ENCODE measurements at places on chromosomes 5 and 9. TPM values are rescaled to one million over a fixed set of nuclear protein-coding genes. Genes with fewer than 3 reads are reported as not detected.
A peak's percentile ranks its signal among the peaks of the same experiment; 100 is the strongest.

DNA sequence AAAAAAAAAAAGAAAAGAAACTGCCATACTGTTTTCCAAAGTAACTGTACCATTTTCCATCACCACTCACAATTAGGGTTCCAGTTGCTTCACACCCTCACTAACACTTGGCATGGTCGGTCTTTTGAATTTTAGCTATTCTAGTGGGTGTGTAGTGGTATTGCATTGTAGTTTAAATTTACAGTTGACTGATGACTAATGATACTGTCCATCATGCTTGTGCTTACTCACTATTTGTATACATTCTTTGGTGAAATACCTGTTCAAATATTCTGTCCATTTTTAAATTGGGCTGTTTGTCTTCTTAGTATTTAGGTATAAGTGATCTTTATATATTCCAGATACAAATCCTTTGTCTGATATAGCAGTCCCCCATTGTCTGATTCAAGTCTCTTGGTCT, 36.2 kb upstream of the ZNF169 start:
- DNase-seq = no peak

DNA sequence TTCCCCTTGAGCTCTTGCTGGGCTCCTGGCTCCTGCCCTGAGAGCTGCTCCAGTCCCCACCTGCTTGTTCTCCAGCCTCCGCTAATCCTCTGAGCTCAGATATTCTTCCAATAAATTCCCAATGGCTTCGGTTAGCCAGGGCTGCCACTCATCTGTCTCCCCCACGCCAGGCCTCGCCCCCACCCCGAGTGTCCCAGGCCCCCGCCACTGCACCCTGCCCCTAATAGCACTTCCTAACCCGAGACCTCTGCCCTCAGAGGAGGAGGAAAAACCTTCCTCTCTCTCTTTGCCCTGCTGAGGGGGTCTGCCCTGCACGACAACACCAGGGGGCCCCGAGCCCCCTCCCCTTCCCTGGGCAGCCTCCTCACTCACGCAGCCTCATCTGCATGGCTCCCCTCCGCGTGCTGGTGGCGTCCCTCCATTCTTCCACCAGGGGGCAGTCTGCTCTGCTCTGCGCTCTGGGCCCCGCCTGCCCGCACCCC, 5.4 kb upstream of the LCN15 start:
- DNase-seq = peak; percentile 65

DNA sequence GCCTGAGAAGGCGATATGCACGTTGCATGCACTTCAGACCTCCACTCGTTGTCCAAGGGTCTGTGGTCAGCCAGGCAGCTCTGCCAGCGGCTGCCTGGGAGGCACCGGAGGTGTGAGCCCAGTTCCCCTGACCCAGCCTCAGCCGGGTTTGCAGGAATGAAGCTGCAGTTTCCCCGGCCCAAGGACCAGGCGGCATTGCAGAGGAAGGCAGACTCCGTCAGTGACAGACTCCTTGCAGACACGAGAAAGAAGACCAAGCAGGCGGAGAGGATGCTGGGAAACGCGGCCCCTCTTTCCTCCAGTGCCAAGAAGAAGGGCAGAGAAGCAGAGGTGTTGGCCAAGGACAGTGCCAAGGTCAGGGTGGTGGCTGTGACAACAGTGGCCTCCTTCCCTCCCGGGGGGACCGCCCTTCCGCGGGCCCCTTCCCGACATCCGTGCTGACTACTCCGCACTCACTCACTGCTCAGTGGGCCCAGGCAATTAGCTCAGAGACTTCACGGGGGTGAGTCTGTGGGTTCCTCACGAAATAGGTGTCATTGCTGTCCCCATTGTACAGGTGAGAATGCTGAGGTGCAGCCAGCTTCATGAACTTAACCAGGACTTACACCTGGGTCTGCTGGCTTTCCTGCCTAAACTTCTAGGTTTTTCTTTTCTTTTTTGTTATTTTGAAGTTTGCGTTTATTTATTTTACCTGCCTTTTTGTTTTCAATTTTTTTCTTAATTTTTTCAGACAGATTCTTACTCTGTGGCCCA, 10.8 kb upstream of the AIF1L start:
- no peak for DNase-seq

The UBAP2 gene
- total RNA-seq = 78.5 TPM

DNA sequence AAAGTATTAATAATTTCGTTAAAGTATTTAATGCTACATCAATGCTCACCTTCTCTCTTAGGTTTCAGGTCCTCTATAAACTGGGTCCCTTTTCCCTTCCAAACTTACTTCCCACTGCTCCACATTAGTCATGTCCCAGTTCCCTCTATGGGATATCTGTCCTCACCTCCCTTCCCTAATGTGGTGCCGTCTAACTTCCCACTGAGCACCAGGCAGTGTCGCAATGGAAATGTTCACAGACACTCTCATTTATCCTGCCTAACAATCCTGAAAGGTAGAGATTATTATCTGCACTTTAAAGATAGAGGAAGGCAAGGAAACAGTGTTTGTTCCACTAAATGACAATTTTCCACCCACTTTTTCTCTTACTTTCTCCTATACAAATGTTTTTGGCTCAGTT, 329.7 kb downstream of the CWC27 start:
- no peak for DNase-seq

The CDH9 gene
- 0.25 TPM for total RNA-seq

GRCh38 chr5:179486596-179487051, 63.7 kb upstream of the RUFY1 start:
- DNase-seq = no peak

The TSSK1B gene
- total RNA-seq = 26.1 TPM

The PCDHA3 gene
- total RNA-seq = 0.79 TPM

DNA sequence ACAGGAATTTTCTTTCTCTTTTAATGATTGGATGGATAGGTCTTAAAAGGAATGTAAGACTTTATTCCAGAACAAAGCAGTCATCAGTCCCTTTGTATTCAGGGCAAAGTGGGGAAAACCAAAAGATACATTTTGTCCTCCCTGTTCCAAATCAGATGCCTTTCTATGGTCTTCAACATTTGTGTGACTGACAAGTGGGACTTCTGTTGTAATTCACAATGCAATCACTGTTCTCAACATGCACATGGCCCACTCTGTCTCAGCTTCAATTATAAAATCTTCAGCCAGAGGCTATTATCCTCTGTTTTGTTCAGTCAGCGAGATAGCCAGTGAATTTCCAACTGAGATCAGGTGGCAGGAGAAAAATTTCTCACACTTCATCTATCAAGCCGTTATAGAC, 95.5 kb upstream of the ERBIN start:
- DNase-seq = peak; percentile 33

The FCN2 gene
- total RNA-seq = not detected

- DNase-seq = peak; percentile 6
These were observed 172.3 kb downstream of the CACNA1B start for GRCh38 chr9:138049779-138050471.

GRCh38 chr5:87164409-87164808, 103.3 kb upstream of the RASA1 start:
- no peak for DNase-seq

DNA sequence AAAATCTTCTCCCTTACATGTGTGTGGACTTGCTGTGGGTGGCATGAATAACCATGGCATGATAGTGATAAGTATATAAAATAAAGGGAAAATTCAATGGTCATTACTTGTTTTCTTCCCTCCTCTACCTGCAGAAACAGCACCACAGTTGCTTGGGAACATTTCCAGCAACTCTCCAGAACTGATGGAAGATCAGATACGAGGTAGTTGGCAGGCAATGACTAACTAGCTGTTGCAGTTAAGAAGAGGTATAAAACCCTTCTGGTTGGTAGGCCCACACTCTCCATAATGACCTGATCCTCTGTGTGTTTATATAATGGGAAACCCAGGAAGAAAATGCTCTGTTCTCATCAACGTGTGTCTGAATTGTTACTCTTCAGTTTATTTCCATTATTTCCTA, 185.9 kb downstream of the SYK start:
- DNase-seq = no peak

The TTC23L gene
- 28.2 TPM for total RNA-seq
